ENCODE measurements at places on chromosomes 5 and 9.

GRCh38 chr5:6383376-6383775 lies 5.0 kb upstream of the MED10 start:
- DNase-seq: no peak

DNA sequence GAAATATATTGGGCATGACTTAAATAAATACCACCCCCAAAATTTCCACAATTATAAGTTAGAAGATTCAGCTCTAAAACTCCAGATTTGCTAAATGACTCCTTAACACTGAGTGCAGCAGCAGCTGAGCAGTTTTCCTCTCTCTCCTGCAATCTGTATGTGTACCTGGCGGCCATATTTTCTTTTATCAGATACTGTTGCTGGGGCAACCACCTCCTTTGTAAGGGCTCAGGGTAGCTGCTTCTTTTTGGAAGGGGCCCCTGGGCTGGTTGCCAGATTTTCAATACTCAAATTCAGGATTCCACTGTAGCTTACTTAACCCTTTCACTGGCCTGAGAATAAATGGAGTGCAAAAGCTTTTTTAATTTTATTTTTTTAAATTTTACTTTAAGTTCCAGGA lies 197.0 kb downstream of the TAF11L14 start:
- no peak for DNase-seq

- DNase-seq: no peak
These were observed 1.9 kb upstream of the RIC1 start for GRCh38 chr9:5626727-5627634.

DNA sequence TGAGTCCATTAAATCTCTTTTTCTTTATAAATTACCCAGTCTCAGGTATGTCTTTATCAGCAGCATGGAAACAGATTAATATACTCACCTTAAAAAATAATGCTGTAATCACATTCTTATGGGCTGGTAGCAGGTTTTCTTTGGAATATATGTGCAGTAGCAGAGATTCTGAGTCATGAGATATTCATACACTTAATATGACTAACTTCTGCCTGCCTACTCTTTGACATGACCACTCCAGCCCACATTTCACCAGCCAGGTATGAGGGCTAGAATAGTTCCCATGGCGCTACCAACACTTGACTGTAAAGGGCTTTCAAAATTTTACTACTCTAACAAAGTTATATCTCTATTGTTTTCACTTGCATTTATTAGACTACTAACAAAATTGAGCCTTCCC lies 74.1 kb upstream of the GHR start:
- no peak for DNase-seq

GRCh38 chr5:34554641-34555040 lies 101.5 kb upstream of the RAI14 start:
- DNase-seq: no peak

- DNase-seq: no peak
These were observed 286.0 kb upstream of the TUSC1 start for GRCh38 chr9:25964239-25964638.

DNA sequence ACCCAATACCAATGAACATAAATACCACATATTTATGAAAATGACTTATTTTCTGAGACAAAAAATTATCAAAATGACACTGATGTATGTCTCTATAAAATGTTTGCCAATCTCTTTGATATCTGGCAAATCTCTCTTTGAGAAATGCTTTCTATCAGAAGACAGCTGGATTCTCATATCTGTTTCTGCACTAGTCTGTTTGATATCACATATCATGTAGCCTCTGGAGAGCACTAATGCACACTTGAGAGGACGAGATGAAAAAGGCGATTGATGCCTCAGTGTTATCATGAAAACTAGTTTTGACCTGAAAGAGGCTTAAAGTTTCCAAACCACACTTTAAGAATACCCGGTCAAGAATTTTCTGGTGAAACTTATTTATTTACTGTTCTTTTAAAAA lies 29.1 kb upstream of the ANKRD55 start:
- no peak for DNase-seq

- no peak for DNase-seq
These were observed 8.8 kb upstream of the TBC1D9B start for GRCh38 chr5:179916523-179916922.

DNA sequence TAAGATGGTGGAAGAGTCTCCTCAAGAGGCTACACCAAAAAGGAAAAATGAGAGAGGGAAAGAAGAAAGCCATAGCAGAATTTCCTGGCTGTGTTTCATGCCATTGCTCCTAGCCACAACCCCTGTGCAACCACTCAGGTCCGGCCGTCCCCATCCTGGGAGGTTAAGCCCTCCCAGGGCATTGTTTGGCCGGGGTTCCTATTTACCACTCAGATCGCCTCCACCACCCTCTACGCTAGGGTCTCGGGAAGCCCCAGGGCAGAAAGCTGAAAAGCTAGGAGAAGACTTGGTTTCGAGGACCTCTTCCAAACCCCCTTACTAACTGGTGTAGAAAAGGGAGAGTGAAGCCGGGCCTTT lies 715 bp downstream of the RC3H2 start:
- no peak for DNase-seq

- DNase-seq: no peak
These were observed 2.5 kb upstream of the ZNF608 start for GRCh38 chr5:124748687-124749594.

DNA sequence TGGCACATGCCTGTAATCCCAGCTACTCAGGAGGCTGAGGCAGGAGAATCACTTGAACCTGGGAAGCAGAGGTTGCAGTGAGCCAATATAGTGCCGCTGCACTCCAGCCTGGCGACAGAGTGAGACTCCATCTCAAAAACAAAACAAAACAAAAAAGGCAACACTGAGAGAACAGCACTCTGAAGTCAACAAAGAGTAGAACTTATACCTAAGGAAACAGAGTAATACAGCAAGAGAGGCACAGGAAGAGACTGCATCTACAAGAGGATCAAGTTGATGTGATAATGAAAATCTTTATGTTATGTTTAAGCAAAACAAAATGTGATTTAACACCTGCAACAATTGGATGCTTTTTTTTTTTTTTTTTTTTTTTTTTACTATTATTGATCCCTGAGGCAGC lies 33.1 kb downstream of the FYB1 start:
- no peak for DNase-seq

- DNase-seq: no peak
These were observed 84.0 kb upstream of the SLC25A48 start for GRCh38 chr5:135750506-135750905.

GRCh38 chr9:36968574-36969215 lies 65.4 kb downstream of the PAX5 start:
- no peak for DNase-seq

Data from RWPE2 (cell line).